ENCODE measurements at places on chromosomes 16 and 17.

- no peak for DNase-seq
Measured at GRCh38 chr17:32206861-32207260, 58.8 kb upstream of the RHBDL3 start.

DNA sequence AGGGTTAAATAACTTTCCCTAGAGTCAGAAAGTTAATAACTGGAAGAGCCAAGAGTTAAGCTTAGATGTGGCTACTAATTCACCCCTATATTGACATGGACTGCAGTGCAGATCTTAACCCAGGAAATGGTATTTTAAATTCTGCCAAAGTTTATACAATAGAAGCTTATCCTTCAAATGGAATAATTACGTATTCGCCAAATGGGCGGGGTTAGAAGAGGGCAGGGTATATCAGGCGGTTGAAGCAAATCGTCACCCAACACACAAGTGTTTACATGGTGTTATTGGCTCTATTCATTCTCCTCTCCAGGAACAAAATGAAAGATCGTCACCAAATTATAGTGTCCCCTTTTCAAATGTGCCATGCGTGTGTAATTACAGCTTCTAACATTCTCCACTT lies 182.7 kb downstream of the PRKCB start:
- DNase-seq, result no peak

- DNase-seq, result peak; percentile 67
Measured at GRCh38 chr16:57592591-57593003, 35.8 kb upstream of the ADGRG1 start.

GRCh38 chr17:6429266-6429665 lies 5.7 kb downstream of the AIPL1 start:
- no peak for DNase-seq

GRCh38 chr17:75514919-75515495 lies 330 bp downstream of the CASKIN2 start:
- no peak for DNase-seq

DNA sequence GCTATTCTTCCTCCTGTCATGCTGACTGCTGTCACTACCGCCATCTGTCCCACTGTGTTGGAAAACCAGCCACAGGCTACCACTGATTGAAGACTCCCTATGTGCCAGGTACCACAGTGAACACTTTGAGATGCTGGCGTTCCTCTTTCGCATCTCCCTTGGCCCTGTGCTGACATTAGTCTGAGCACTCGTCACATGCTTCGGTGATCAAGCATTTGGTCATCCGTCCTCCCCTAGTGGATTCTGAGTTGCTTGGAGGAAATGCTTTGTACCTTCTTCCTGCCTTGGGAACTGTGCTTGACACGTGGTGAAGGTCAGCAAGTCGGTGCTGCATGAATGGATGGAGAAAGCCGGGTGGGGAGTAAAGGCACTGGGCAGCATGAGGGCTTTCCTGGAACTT lies 260.1 kb downstream of the SNX29 start:
- no peak for DNase-seq

DNA sequence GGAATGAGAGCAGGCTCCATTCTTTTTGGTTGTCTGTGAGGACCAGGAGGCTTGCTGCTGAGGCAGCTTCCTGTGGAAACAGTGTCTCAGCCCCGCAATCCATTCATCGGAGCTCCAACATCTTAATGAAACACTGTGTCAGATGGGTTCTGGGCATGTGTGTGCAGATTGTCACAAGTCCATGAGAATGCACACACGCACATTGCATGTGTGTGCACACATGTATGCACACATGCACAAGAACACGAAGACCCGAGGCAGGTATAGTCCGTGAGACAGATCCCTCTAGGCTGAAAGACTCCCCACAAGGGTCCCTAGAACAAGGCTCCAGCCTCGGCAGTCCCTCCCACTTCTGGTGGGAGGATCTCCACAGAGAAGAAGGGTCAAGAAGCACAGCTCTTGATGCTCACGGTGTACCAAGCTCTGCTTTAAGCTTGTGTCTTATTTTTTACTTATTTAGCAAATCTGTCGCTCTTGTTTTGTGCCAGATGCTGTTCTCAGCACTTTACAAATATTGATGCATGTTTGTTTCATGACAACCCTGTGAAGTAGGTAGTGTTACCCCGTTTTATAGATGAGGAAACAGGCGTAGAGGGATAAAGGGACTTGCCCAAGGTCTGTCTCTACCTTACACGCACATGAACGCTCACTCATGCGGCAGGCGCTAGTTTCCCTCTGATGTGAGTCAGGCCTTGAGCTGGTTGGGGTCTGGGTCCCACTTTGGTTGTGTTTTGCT lies 213.1 kb downstream of the SEC14L1 start:
- DNase-seq, result no peak

GRCh38 chr17:17840751-17841591 lies 4.2 kb upstream of the SREBF1 start:
- peak; percentile 26 for DNase-seq

GRCh38 chr17:46771561-46772474 lies 46.7 kb downstream of the WNT3 start:
- no peak for DNase-seq

GRCh38 chr17:36610474-36610873 lies 9.1 kb downstream of the MRM1 start:
- DNase-seq, result no peak

DNA sequence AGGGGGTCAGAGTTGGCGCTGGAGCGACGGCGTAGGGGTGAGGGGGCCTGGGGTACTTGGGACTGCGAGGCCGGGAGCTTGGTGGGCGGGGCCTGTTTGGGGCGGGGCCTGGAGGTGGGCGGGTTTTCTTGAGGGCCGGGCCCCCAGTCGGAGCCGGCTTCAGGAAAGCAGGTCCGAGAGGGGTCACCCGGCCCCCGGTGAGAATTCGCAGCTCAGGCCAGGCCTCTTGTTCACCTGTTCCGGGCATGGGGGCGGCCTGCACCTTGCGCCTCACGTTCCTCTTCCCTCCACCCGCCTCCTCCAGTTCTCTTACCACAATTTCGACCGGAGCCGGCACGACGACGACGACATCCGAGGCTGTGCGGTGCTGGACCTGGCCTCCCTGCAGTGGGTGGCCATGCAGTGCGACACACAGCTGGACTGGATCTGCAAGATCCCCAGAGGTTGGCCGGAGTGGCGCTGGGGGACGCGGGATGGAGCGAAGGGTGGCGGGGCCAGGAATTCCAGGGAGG lies 52.5 kb downstream of the MRC2 start:
- DNase-seq, result no peak

- DNase-seq, result peak; percentile 53
Measured at GRCh38 chr17:63390090-63390489, 56.0 kb downstream of the CYB561 start.

- no peak for DNase-seq
Measured at GRCh38 chr16:64278196-64278595, 843.7 kb downstream of the CDH11 start.

GRCh38 chr16:17963185-17963836 lies 373.2 kb downstream of the NPIPA8 start:
- peak; percentile 18 for DNase-seq

DNA sequence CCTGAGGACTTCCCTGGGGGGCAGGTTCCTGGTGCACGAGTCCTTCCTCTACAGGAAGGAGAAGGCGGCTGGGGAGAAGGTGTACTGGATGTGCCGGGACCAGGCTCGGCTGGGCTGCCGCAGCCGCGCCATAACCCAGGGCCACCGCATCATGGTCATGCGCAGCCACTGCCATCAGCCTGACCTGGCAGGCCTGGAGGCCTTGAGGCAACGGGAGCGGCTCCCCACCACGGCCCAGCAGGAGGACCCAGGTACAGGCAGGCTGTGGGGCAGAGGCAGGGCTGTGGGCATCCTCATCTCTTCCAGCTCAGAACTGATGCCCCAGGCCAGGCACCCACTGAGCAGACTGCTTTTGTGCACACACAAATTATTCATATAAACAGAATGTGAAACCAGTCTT lies 25.9 kb upstream of the KREMEN2 start:
- no peak for DNase-seq

DNA sequence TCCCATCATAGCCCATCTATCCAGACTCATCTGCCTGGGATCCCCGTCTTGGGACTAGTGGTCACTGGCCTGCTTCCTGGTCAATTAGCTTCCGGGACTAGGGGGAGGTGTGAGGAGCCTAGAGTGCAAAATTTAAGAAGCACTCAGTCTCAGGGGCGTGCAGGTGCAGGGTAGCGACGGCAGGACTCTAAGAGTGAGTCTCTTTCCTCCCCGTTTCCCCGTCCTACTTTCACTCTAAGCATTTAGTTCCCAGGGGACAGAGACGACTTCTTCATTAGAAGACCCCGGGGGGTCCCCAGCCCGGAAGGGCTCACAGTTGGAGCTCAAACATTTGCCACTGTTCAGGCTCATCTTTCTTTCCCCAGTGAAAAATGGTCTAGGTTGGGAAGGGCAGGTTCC lies 677 bp upstream of the ZNHIT3 start:
- DNase-seq, result no peak

GRCh38 chr17:48625495-48626244 lies 488 bp downstream of the HOXB9 start:
- DNase-seq, result no peak

GRCh38 chr17:17814162-17815061 lies 22.4 kb downstream of the SREBF1 start:
- no peak for DNase-seq

- DNase-seq, result peak; percentile 94
Measured at GRCh38 chr16:81632392-81633146, 146.5 kb upstream of the PLCG2 start.

GRCh38 chr16:49407873-49408550 lies 34.4 kb downstream of the C16orf78 start:
- DNase-seq, result peak; percentile 52

- no peak for DNase-seq
Measured at GRCh38 chr17:55289106-55289446, 24.3 kb downstream of the HLF start.

DNA sequence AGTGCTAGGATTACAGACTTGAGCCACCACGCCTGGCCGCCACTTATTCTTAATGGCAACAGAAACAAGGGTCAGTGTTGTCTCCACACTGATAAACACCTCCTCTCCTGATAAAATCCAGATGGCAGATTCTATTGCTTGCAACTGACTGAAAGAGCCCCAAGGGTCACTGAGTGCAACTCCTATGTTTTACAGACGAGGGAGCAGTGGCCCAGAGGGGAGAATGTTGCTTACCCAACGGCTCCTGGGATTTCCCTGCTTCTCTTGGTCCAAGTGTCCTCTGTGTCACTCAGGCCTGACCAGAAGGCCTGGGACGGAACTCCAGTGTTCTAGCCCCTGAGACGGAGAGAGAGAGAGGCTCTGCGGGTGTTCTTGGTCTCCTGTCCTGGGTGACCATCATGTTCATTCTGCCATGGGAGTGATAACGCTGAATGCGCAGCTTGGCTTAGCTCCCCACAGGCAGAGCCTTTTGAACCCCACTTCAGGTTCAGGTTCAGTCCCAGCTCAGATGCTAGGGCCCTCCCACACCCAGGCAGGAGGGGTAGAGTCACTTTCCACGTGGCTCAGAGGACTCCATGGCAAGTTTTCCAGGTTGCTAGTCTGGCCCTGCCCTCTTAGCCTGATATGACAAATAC lies 77.3 kb upstream of the NLRP1 start:
- DNase-seq, result no peak

DNA sequence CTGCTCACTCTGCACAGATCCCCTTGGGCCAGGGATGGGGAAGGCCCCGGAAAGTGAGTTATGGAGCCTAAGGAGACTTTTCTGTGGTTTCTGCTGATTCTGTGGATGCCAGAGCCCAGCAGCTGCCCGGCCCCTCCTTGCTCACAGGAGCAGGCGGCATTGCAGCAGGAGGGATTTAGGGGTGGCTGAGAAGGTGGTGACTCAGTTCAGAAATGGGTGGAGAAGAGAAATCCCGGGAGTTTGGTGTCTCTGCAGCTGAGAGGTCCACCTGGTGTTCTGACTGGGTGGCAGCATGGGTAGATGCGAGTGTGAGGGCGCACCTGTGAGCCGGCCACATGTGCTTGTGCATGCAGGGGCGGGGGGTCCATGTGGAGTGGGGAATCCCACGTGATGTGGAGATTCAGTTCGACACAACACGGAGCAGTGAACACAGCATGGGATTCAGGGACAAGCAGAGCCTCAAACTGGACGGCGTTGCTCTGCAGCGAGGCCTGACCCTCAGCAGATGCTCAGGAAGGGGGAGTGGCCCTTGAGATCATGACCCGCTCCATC lies 16.0 kb upstream of the SPPL2C start:
- DNase-seq, result no peak

GRCh38 chr17:1413281-1413791 lies 13.3 kb upstream of the YWHAE start:
- peak; percentile 23 for DNase-seq

DNA sequence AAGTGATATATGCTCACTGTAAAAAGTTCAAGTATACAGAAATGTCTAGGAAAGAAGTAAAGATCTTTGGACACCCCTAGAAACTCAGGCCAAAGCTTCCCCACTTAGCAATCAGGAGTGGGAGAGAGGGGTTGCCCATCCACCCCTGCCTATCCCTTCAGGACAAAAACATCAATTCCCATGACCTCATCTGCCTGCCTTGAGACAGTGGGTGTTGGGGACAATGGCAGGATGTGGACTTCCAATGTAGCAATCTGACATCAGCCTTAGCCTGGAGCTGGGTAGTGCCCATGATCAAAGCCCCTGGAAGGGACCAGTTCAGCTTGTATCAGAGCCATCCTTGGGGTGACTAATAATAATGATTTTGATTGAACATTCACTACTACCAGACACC lies 18.1 kb downstream of the ITPRIPL2 start:
- no peak for DNase-seq

- no peak for DNase-seq
Measured at GRCh38 chr16:52237823-52238222, 309.1 kb downstream of the TOX3 start.

GRCh38 chr17:9783050-9783449 lies 8.3 kb downstream of the DHRS7C start:
- no peak for DNase-seq

GRCh38 chr17:76700617-76701470 lies 9.9 kb downstream of the MXRA7 start:
- DNase-seq, result peak; percentile 42

DNA sequence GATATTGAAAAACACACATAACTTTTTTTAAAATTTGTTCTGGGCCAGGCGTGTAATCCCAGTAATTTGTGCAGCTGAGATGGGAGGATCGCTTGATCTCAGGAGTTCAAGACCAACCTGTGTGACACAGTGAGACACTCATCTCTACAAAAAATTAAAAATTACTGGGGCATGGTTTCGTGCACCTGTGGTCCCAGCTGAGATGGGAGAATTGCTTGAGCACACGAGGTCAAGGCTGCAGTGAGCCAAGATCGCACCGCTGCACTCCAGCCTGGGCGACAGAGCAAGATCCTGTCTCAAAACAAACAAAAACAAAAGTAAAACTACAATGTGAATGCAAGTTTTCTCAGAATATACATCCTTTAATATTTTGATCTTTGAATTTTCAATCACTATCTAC lies 15.1 kb downstream of the C16orf54 start:
- no peak for DNase-seq
